ENCODE measurements at places on chromosomes 4 and X.

- DNase-seq: no peak
Observed at GRCh38 chr4:80215449-80216052, 18.2 kb downstream of the PRDM8 start.

- no peak for DNase-seq
Observed at GRCh38 chr4:93743022-93743421, 85.5 kb upstream of the ATOH1 start.

DNA sequence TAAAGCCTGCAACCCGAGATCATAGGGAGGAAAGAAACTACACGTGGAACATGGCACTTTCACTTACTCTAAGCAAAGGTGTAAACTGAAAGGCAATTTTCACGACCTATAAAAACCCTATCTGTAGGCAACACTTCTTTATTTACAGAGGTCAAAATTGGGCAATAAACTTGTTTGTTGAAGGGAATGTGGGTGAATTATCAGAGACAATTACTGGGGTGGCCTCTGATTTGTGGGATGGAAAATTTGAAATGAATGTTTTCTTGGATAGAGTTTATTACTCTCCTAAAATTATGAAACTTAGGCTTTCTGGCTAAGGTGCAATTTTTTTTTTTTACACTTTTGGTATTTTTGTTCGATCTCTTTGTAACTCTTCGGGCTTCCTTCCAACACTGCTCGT lies 734.1 kb upstream of the TENM3 start:
- DNase-seq: no peak

- no peak for DNase-seq
Observed at GRCh38 chr4:169439244-169439643, 168.5 kb upstream of the SH3RF1 start.

- DNase-seq: peak; percentile 42
Observed at GRCh38 chrX:107673933-107674479, 45.7 kb downstream of the PRPS1 start.

GRCh38 chr4:3638080-3638795 lies 106.0 kb upstream of the LRPAP1 start:
- no peak for DNase-seq

DNA sequence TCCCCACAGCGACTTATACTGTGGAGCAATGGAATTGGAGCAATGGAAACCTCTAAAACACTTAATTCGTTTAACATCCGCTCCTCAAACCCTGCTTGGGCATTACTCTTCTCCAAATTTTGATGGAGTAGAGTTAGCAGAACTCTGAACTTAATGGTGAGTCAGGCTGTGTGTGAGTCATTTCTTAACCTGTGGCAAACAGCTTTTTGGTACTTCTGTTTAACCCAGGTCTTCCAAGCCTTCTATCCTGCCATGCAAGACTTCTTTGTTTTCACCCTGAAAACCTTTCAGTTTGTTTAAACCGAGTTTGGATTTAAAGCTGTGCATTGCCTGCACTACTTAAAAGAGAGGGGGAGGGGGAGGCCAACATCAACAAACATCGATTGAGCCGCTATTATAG lies 3.6 kb upstream of the AMOT start:
- DNase-seq: no peak

- DNase-seq: no peak
Observed at GRCh38 chrX:681989-682388, 51.4 kb downstream of the SHOX start.

DNA sequence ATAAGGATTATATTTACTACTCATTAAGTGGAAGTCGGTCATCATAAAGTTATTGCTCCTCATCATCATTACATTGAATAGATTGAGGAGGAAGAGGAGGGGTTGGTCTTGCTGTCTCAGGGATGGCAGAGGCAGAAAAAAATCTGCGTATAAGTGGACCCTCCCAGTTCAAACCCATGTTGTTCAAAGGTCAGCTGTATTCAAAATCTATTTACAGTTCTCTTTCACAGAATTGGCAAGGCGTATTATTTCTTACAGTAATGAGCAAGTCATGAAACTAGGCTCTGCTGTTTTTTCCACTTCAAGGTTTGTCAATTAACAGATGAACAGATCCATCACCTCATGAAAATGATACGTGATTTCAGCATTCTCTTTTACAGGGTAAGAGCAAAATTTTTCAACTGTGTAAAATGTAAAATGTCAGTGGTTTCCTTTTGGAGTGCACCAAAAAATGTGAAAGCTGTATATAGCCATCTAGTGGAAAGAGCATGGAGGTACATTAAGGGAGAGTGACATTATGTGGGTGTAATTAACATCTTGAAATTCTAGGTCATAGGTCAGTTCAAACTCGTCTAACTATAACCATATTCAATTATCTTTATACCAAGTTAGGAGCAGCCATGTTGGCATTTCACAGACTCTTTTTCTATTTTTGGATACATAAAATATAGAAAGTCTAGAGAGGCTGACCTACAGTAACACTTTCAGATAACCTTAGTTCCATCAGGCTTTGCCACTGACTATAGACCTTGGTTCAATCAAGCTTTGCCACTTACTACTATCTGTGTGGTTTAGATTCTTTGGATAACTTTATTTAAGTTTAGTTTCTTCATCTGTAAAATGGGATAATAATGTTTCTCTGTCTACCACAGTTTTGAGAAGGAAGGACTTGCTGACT lies 30.1 kb downstream of the NEIL3 start:
- peak; percentile 4 for DNase-seq

GRCh38 chr4:152509595-152510225 lies 26.2 kb downstream of the FBXW7 start:
- no peak for DNase-seq

DNA sequence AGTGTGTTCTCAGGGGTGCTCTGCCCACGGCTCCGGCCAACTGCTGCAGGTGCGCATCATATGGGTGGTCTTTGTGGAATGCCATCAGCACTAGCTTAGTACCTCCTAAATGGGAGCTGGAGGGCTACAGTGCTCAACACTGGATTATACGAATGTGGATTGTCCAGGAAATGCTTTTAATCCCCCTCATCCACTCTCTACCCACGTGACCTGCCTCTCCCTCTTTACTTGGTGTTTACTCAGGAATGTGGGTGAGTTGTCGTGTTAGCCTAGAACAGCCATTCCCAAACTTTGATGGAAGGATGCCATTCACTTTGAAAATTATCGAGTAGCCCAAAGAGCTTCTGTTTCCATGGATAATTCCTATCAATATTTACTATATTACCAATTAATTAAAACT lies 150.8 kb downstream of the PTTG2 start:
- no peak for DNase-seq

DNA sequence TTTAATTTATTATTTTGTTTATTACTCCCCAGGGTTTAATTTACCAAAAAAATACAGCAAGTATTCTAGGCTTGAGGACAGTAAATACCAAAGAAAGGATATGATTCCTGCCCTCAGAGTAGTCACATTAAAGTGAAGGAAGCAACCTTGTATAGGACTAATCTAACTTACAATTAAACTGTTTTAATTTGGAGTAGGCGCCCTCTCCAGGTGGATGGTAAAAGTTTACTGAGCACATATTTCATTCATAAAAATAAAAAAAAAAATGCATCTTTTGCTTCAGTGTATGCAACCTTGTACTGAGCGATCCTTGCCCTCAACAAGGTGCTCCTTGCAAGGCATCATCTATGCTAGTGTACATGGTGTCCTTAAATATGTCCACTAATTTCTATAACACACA lies 72.0 kb upstream of the MAGEB16 start:
- DNase-seq: no peak

All from GM18507 (cell line).